ENCODE measurements at places on chromosomes 6 and 20.

DNA sequence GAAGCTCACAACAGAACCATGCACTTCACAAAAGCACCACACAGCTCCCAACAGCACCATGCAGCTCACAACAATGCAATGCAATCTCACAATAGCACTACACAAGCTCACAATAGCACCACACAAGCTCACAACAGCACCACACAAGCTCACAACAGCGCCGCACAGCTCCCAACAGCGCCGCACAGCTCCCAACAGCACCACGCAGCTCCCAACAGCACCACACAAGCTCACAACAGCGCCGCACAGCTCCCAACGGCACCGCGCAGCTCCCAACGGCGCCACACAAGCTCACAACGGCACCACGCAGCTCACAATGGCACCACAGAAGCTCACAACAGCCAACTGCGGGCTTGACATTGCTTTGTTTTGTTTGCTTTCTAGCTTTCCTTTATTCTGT lies 198.1 kb downstream of the DLL1 start:
- DNase-seq = no peak

DNA sequence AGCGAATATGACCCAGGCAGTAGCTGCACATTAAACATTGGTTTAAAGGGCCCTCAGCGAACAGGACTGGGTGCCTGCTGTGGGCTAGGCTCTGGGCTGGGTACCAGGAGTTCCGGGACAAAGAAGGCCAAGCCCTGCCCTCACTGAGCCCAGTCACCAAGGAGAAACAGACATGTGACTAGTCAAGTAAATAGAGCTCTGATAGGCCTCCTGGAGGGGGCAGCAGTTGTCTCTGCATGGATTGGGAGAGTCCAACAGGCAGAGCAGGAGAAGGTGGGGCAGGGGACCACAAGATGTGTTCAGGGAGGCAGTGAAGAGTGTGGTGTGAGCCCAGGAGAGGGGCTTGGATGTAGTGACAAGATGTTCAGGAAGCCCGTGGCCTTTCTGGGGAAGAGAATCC lies 3.1 kb downstream of the HM13 start:
- DNase-seq = no peak

- no peak for DNase-seq
Observed at GRCh38 chr6:4903751-4904370, 100.0 kb downstream of the RPP40 start.

DNA sequence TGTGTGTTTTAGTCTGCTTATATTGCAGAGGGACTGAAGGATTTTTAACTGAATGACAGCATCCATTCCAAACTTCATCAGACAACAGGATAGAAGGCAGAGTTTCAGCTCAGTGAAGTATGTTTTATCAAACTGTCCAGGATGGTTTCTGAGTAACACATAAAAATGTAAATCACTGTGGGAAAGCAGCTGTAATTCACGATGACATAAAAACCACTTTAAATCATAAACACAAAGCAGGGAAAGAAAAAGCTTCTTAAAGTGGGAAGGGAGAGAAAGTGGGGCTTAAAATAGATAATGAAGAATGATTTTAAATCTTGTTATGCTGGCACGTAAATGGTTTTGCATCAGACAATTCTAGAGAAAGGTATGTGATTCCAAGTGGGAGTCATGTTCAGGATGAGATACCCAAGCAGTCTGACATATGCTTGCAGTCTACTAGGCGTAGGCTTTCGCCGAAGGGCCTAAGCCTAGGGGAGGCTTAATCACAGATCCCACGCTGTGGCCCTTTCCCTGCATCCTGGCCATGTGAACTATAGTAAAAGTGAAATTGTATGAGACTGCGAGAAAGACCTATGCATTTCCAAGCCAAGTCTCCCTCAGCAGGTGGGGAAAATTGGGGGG lies 610.6 kb downstream of the PRKN start:
- no peak for DNase-seq

DNA sequence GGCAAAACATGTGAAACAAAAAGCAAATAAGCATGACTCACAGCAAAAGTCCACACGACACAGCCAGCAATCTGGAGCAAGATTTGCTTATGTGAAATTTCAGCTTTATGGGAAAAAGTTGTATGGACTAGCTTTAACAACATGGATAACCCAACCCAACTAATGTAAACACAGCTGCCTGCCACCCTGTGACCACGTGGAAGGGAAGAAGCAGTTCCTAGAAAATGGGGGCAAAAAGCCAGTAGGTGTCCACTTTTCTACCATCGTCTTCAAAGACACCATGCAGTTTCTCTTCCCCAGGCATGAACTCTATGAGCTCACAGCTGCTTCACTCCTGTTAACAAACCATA lies 425.4 kb upstream of the RNF217 start:
- no peak for DNase-seq

DNA sequence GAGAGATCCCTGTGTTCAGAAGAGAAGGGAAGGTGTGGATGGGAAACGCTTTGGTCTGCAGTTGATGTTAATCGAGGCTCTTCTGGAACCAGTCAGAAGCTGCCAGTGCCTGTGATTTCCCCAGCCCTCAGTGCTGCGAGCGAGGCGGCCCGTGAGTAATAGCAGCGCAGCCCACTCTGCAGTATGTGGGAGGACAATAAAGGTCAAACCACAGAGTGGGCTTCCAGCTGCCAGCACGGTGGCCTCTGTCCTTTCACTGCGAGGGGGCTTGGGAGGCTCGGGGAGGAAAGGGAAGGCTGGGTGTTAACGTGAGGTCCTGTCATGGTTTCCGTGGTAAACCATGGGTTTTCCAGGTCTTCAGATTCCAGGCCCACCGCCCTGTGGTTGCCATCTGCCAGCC lies 32.3 kb upstream of the TAGAP start:
- no peak for DNase-seq

DNA sequence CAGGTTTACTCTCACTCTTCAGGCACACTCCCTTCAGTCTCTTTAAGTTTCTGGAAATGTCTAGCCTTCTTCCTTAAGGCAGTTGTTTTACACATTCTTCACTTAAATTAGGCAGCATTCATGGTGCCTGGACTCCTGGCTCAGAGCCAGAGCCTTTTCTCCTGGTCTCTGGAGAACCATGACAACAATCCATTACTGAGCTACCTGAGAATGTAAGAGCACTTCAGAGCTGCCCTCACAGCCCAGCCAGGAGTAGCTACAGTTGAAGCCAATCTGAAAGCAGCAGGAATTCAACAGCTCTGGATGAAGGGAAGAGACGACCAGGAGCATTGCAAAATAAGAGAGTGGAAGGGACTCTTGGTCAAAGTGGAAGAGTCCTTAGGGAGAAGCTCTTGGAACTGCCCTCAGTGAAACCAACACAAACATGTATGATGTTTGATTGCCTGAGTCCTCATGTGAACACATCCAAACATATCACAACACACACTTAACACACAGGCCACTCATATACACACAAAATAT lies 416.8 kb upstream of the SPTLC3 start:
- no peak for DNase-seq

DNA sequence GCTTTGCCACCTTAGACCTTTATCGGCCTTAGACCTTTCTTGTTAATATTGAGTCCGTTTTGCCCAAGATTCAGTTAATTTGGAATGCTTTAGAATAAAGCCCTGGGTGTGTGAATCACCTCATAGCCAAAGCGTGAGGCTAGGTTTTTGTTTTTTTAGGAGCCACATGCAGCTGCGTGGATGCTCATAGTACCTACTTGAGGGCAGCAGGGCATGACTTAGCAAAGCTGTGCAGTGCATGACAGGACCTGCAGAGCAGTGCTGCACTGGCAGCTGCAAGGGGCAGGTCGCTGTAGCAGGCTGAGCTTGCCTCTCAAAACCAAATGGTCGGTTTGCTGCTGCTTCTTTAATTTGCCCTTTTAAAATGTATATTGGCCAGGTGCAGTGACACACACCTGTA lies 116.1 kb downstream of the JAG1 start:
- DNase-seq = no peak
